ENCODE measurements at places on chromosomes 4 and X.

GRCh38 chr4:107835406-107835805 is 10.7 kb downstream of the SGMS2 start:
- DNase-seq: no peak

DNA sequence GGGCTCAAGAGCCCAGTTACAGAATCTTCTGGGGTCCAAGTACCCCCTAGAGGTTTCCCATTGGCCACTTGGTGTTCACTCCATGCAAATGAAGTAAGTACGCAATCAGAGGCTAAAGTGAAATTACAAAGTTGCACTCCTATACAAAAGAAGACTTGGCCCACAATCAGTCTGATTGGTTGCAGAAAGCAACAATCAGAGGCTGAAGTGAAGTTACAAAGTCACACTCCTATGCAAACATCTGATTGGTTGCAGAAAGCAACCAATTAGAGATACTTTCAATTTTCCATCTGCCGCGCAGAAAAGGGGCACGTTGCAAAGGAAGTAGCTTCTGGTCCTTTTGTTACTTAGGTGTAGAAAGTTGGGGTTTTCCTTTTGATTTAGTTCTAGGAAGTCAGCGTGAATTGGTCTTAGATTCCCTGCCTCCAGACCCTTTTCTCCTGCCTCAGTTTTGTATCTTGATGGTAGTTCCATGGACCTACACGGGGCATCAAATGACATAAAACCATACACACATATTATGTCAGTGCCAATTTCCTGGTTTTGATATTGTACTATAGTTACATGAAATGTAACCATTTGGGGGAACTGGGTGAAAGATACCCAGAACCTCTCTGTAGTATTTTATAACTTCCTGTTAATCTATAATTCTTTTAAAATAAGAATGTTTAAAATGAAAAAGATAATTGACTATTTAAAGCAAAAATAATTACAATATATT is 12.4 kb upstream of the PIN4 start:
- no peak for DNase-seq

GRCh38 chr4:773214-773613 is 52.7 kb downstream of the CPLX1 start:
- DNase-seq: no peak

DNA sequence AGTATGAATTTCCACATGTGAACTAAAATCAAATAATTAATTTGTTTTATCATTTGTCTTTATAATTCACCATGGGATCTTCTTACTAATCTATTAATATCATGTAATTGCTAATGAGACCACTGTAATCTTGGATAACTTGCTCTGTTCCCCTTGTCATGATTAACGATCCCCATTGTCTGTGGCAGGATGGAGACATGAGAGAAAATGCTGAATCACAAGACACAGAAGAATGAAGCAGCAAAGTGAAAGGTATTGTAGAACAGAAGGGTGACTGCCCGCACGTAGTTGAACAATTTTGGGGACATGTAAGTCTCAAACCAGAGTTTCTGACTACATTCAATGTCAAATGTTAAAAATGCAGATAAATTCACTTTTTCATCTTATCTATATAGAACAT is 135.2 kb downstream of the EPHA5 start:
- DNase-seq: no peak

GRCh38 chr4:17500574-17500973 is 11.3 kb downstream of the QDPR start:
- no peak for DNase-seq

- no peak for DNase-seq
These were observed 4.2 kb downstream of the PAK3 start for GRCh38 chrX:111100191-111100590.

DNA sequence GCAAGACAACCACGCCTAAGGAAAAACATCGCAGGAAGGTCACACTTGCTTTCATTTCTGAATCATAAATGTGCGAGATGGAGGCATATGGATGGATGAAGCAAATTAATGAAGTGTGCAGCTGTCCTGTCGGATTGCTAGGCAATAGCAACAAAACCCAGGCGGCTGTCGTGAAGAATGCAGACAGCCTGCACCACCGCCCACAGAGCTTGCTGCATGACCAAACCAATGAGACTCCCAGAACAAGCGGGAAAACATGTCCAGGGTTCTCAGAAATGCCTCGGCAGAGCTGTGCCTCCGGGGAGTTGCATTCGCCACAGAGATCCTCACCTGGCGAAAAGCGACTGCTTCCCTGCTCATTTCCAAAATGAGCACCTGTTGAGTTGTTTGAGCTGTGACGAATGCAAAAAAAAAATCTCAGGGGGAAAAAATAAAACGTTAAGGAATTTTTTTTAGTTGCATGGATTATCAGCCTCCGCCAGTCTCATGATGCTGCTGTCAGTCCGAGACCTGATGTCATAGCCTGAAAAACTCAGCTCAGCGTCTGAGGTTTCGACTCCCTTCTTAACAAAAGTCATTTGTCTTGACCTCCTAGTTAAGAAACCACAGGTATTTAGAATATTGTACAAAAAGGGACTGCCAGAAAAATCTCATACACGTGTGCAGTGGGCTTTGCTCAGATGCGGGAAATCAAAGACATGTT is 155.5 kb upstream of the MXRA5 start:
- DNase-seq: no peak

GRCh38 chrX:63434665-63435064 is 83.5 kb upstream of the SPIN4 start:
- no peak for DNase-seq

- no peak for DNase-seq
These were observed 136.2 kb upstream of the BMPR1B start for GRCh38 chr4:94621491-94622080.

DNA sequence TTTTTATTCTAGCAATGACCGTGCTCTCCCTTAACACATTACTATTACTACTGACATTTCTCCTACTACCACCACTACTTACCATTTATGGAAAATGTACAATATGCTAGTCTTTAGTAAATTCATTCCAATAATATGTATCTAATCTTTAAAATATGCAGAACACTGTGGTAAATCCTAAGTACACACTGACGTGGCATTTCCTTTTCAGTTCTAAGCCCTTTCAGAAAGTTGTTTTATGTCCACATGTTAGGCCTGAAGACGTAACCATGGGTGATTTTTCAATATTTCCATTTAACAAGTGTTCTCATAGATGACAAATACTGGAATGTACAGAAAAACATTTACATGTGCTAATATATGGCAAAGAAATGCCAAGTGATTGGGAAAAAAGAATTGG is 268.6 kb upstream of the SLIT2 start:
- DNase-seq: no peak

- DNase-seq: no peak
These were observed 22.0 kb upstream of the SPINK2 start for GRCh38 chr4:56843421-56843899.

DNA sequence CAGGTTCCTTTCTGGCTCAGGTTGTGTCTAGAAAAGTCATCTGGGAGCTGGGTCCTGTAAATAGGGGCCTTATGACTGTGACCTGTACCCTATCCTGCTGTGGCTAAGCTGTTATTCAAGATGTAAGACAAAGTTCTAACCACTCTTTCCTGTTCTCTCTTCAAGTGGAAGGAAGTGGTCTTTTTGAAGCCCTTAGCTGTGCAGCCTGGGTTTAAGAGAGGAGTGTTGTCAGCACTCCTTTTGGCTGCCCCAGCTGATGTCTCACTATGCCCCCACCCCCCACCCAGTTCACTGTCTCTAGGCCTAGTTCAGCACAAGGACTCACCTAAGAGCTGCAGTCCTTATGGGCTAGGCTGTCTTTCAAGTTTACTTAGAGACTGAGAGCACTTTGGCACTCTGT is 1069.5 kb downstream of the FAM133A start:
- no peak for DNase-seq

DNA sequence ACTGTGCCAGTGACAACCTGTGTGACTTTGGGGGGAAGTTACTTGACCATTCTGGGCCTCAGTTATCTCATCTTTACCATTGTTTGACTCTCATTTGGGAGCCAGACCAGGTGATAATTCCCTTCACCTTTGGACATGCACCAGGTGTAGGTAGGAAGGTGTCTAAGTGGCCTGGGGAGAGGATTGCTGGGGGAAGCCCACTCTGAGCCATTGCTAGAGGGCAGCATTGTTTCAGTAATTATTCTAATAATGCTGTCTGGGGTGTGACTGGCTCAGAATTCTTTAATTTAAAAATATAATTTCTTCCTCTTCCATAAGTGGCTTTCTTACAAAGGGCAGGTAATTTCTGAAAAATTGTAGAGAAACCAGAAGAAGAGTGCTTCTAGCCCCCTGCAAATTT is 104.3 kb downstream of the RTL9 start:
- no peak for DNase-seq

- no peak for DNase-seq
These were observed 445.6 kb downstream of the FAT4 start for GRCh38 chr4:125760201-125760819.

DNA sequence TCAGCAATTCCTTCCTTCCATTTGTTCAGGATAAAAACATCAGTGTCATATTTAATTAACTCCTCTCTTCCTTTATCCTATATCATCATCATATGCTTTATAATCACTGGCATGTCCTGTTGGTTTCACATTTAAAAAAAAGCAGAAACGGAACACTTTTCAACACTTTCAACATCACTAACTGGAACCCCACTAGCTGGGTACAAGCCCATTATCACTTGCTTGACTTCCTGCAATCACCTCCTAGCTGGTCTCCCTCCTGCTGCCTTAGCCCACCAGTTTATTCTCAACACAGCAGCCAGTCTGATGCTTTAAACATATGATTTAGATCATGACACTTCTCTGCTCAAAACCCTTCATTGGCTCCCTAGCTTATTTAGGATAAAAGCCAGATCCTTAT is 116.4 kb upstream of the LSM6 start:
- no peak for DNase-seq

GRCh38 chrX:110082161-110082560 is 79.2 kb downstream of the TMEM164 start:
- DNase-seq: no peak

- no peak for DNase-seq
These were observed 12.1 kb upstream of the CC2D2A start for GRCh38 chr4:15457406-15458201.

GRCh38 chr4:48299560-48299959 is 29.9 kb upstream of the TEC start:
- DNase-seq: no peak

DNA sequence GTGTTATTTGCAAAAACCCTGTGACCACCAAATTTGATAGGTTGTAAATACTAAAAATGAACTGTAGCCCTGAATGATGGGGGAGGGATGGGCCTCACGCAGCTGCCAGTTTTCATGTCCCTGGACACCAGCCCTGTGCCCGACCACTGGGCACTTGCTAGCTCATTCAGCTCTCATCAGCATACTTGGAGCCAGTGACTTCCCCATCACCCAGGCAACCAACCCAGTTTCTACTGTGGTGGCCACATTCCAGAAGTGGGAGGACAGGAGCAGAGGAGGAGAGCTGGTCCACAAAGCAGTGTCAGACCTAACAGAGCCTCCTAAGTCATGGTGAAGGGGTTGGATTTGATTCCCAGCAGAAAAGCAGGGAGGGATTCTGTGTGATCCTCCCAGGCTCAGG is 128.2 kb downstream of the CPEB2 start:
- DNase-seq: no peak

DNA sequence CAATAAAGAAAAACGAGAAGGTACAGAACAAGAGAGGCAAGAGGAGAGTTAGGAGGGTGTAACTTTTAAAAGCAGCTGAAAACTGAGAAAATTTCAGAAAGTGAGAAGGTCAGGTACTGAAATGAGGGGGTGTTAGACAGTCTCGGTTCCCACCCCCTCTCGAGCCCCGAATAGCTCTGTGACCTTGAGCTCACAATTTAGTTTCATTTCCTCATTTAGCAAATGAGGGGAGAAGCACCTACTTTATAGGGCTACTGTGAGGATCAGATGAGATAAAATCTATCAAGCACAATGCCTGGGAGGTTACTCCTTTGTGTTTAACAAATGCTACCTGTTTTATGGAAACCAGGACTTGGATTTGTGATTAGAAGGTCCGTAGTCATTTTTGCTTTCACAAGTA is 4.9 kb downstream of the UGT8 start:
- DNase-seq: no peak

- DNase-seq: no peak
These were observed 1.1 kb downstream of the SGCB start for GRCh38 chr4:52036886-52037530.

DNA sequence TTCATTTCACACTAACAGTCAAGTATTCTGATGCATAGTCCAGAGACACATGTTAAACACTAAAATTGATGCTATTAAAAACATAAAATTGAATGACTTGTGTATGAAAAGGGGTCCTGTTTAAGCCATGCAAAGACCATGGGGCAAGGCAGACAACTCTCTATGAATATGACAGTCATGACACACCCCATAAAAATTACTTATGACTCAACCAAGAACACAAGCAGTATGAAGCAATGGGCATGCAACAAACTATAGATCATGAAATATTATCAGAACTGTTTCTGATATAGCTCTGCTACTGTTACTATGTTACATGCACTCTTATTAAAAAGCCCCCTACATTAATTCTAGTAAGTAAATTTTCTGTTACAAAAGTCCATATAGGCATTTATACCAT is 57.5 kb upstream of the ZCCHC13 start:
- no peak for DNase-seq

DNA sequence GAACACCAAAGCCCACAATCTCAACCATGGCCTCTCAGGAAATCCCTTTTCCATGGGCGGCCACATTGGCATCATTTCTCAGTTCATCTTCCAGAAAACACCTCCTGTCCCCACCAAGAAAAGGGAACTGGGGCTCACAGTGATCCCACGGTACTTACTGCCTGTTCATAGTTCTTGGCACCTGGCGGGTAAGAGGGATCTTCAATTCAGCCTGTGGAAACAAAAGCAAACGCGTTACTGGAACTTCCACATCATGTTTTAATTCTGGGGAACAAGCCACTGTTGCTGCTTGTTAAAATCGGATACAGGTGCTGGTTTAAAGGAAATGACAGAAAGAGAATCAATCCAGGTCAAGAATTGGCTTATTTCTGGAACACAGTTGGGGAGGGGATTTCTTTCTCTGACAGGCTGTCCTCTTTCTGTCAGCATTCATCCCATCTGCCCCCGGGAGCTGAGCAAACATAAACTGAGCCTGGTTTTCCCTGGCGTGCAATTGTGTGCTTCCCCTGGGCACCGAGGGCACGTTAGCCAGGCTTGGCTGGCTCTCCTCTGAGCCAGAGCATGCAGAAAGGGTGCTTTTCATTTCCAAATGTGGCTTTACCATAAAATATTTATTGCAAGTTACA is 16.8 kb downstream of the CLNK start:
- no peak for DNase-seq

DNA sequence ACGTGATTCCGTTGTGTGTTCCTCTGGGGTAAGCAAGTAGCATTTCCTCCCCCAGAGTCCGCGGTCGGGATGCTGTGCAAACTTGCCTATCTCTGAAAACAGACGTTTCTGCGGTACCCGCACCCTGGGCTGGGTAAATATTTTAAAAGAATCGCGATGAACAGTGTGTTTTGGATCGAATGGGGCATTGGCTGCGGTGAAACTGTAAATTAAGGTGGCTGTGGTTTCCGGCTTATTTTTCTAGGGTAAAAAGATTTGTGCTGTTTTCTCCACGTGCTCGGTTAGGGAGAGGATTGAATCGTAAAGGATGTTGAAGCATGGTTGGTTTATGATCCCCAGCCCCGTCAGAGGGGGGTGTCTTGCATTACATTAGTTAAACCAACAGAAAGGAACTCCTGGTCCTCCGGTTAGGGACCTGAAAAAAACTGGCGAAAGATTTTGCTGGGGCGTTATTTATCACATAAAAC is 1.2 kb downstream of the HHIP start:
- no peak for DNase-seq
